ENCODE measurements at places on chromosomes 2 and 18.

DNA sequence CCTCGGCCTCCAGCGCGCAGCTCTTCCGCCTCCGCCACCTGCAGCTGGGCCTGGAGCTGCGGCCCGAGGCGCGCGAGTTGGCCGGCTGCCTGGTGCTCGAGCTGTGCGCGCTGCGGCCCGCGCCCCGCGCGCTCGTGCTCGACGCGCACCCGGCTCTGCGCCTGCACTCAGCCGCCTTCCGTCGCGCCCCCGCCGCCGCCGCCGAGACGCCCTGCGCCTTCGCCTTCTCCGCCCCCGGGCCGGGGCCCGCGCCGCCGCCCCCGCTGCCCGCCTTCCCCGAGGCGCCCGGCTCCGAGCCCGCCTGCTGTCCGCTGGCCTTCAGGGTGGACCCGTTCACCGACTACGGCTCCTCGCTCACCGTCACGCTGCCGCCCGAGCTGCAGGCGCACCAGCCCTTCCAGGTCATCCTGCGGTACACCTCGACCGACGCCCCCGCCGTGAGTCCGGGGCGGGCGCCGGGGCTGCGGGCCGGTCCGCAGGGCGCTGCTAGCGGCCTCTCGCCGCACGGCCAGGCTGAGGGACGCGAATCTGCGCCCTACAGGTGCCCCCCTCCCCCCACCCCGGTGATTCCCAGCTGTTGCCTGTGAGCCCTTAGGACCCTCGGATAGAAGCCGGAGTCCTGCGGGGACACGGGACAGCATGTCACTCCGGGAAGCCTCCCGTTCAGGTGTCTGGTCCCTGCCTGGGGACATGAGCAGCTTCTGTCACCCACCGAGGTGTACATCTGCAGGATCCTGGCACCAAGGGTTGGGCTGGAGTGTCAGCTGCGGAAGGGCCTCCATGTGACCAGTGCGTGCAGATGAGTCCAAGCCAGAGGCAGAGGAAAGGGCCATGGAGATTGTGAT, 616 bp downstream of the RNPEPL1 start:
- DNase-seq, result no peak

DNA sequence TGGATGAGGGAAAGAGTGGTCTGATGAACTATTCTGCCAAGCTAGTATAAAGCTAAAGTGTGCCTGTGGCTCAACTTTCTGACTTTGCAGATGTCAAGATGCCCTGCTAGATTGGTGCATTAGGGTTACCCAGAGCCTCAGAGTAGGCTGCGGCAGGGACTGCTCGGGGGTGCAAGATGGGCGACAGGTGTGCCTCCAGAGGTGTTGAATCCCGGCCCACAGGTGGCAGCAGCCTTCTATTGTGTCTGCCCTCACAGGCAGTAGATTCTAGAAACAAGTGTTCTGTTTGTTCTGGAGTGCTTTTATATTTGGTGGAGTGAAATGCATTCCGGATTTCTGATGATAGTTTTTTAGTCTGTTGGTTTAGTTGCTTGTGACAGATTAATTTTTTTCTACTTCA, 131.6 kb upstream of the IL1R2 start:
- DNase-seq, result no peak

DNA sequence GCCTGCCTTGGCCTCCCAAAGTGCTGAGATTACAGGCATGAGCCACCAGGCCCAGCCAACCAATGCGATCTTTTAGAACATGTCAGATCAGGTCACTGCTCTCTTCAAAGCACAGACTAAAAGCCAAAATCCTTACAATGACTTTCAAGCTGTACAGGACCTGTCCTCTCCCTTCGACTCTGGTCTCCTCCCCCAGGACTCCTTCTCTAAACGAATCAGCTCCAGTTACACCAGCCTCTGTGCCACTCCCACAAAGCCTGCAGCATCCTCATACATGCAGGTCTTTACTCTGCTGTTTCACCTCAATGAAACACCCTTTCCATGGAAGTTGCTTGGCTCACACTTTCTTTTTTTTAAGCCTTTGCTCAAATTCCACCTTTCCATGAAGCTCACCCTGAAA, 436.0 kb downstream of the METTL4 start:
- DNase-seq, result no peak

GRCh38 chr2:218992196-218992595, 1.0 kb downstream of the CRYBA2 start:
- DNase-seq, result no peak
